ENCODE measurements at places on chromosomes 12 and 14.

DNA sequence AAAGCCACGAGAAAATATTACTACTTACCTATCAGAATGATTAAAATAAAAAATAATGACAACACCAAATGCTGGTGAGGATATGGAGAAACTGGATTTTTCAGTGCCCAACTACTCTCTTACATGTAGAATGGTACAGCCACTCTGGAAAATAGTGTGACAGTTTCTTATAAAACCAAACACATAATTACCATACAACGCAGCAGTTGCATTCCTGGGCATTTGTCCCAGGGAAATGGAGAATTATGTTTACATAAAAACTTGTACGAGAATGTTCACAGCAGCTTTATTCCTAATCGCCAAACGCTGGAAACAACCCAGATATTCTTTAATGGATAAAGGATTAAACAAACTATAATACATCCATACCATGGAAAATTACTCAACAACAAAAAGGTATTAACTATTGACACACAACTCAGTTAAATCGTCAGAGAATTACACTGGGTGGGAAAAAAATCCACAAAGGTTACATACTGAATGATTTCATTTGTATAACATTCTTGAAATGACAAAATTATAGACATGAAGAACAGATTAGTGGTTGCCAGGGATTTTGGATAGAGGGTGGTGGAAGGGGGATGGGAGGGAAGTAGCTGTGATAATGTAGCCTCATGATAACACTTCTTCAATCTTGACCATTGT, 35.4 kb downstream of the TAOK3 start:
- DNase-seq, result no peak

DNA sequence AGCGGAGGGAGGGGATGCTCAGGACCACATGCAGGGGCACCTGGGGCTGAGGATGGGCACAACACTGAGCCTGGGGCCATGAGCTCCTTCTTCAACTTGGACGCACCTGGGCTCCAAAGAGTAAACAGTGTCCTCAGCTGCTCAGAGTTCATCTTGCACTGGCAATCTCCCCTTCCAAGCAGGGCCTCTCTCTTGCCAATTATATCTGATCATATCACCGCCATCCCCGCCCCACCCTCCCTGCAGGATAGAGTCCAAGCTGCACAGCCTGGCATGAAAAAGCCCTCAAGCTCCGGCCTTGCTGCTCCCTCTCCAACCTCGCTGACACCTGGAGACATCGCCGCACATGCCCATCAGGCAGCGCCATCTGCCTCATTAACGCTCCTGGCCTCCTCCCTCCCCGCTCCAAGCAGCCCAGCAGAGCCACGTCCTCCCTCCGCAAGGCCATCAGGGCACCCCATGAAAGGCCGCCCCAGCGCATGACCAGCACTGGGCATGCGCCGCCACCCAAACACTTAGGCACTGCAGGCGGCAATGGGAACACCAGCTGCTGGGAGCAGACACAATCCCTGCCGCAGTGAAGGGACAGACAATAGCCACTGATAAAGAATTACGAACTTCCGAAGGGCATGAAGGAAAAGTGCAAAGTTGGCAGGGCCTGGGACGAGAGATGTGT, 88.8 kb downstream of the CHGA start:
- no peak for DNase-seq

GRCh38 chr14:101124815-101125214, 221.3 kb upstream of the RTL1 start:
- no peak for DNase-seq

DNA sequence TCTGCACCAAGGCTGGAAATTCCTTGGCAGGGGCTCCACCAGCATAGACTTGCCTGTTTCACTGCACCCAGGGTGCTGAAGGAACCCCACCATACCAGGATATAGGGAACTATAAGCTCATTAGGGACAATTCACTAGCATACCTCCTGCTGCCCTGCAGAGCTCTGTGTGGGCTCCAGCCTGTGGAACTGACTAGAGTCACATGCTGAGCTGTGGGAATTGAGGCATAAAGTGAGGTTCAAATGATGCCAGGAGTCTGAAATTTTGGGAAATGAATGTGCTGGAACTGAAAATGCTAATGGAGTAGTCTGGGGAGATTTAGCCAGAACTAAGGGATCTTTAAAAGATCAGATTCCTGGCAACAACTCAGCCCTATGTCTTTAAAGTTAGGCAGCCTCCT, 7.3 kb upstream of the EMP1 start:
- no peak for DNase-seq
